NCI-H69 (cell line): ENCODE measurements at places on chromosomes 1 and 21.

GRCh38 chr1:64515427-64515826 lies 45.5 kb downstream of the CACHD1 start:
- peak; percentile 70 for DNase-seq

DNA sequence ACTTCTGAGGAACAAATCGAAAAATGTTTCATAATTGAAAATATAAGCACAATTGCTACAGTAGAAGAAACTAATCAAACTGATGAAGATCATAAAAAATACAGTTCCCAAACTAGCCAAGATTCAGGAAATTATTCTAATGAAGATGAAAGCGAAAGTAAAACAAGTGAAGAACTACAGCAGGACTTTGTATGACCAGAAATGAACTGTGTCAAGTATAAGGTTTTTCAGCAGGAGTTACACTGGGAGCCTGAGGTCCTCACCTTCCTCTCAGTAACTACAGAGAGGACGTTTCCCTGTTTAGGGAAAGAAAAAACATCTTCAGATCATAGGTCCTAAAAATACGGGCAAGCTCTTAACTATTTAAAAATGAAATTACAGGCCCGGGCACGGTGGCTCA lies 30.6 kb downstream of the IFNAR1 start:
- DNase-seq = no peak

DNA sequence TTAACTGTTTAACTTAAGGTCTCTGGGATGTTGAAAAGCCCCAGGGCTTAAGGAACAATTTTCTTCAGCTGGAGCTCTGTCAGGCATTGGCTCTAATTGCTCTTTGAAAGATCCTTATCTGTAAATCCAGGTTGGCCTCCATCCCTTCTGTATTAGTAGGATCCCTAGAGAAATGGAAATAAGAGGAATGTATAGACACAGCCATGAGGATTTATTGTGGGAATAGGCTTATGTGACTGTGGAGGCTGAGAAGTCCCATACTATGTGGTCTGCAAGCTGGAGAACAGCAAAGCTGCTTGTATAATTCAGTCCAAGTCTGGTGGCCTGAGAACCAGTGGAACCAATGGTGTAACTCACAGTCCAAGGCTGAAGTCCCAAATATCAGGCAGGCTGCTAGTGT lies 47.6 kb upstream of the VAV3 start:
- peak; percentile 49 for DNase-seq

DNA sequence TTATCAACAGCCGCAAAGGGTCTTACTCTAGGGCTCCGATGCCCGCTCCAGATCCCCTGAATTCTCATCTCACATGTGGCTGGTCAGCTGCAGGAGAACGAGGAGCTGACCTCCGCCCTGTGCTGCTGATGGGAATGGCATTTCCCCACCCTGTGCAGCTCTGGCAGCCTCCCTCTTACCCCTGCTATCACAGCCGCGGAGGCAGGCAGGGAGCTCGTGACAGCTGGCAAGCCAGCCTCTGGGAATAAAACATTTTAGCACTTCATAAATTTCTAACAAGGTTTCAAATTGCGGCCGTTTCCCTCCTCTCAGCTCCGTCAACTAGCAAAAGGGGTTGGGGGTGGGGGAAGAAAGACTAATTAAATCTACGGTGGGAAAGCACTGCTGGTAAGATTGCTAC lies 81.1 kb downstream of the DSCAM start:
- peak; percentile 96 for DNase-seq

DNA sequence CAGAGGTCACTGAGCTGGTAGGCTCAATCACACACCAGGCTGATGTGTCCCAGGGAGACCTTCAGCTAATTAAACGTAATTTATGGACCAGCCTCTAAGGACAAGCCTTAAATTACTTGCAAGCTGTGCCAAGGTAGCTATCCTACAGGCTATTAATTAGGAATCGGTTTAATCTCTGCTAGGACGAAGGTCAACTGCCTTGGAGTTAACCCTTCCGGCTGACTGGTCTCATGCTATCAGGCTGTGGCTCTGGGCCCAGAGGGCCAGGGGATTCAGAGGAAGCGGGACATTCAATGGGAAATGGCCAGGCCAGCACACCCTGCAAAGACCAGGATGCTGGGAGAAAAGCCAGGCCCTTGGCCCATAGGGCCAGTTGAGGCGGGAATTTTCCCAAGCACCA lies 19.0 kb downstream of the DHRS3 start:
- peak; percentile 88 for DNase-seq

- no peak for DNase-seq
These were observed 34.5 kb downstream of the HMGB4 start for GRCh38 chr1:33898406-33898805.

DNA sequence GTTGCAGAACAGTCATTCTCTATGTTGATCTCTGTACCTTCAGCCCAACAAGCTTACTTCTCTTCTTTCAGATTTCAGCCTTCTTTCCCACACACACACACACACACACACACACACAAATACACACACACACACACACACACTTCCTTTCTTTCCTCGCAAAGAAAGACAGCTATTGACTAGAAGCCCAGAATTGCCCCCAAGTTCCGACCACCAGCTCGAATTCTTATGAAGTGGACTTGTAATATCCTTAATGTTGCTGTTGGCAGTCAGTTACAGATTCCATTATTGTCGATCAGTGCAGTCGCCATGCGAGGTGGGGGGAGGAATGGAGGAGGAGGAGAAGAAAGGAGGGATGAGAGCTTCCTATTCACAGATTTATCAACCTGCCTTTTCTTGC lies 125.5 kb downstream of the CLEC20A start:
- peak; percentile 24 for DNase-seq

DNA sequence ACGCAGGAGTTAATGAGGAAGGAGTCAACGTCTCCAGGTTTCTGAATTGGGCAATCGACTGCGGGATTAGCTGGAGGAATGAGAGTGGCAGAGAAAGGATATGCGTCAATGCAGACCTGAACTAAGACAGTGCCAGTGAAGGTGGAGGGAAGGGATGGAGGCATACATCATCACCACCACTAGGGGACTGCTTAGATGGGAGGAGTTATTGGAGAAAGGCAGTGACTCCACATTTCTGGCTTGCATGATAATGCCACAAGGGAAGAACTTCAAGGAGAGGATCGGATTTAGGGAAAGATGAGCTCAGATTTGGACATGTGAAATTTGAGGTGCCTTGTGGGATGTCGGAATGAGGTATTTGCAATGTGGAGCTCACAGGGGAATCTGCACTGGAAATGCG lies 17.5 kb downstream of the VASH2 start:
- peak; percentile 78 for DNase-seq

GRCh38 chr21:16792101-16792500 lies 720.7 kb upstream of the CXADR start:
- DNase-seq = no peak

DNA sequence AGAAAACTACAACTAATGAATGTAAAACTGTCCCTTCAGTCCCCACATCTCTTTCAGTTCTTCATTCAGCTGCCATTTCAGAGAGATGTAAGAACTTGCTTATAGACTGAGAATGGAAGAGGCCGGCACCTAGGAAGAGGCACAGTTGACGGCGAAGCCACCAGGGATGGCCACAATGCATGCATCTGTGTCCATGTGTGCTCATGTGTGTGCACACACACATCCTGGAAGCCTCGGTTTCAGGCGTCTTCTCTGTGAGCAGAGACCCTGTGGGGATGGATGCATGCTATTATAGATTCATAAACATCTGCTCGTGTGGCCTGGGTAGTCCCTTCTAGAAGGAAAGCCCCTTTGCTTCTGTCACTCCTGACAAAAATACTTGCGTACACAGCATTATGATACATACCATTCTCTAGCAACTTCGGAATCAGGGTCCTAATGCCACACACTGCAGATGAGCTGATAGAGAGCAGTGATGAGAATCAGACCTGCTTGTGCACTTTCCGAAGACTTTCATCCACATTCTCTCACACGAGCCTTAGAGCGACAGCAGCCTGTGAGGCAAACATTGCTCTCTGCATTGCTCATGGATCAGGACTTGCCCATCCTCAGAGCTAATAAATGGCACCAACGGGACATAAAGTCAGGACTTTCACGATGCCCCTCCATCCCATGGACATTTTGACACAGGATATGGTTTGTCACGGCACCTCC lies 12.4 kb upstream of the GPR61 start:
- DNase-seq = no peak

- DNase-seq = no peak
These were observed 11.0 kb upstream of the RIMS3 start for GRCh38 chr1:40676501-40676900.

DNA sequence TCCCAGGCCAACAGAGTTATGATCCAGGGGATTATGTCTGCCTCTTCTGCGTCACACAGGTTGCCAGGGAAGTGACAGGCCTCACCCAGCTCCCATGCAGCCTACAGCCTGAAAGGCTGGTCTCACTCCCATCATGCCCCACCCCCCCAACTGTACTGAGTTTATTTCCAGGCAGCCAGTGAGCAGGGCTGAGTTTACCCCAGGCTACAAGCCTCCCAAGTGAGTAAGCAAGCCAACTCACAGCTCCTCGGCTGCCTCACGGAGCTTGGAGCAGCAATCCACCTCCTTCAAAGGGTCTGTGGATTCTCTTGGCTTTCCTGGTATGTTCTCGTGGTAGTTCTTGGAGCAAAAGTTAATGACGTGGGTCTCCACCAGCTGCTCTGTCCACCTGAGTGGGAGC lies 1147.6 kb upstream of the ADGRL4 start:
- DNase-seq = no peak

DNA sequence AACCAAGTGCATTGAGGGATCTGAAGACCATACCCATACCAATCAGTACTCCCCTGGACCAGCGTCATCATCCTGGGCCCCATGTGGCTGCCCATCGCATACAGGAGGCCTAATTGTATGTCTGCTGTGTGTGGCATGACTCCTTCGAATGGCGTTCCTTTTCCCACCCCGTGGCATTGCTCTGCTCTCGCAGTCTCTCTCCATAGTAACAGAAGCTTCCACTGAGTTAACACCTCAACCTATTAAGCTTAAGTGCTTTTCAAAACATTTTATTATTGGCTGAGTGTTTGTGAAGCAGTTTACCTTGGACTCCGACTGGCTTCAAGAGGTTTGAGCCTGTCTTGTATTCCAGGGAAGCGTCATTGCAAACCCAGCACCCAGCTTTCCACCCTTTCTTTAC lies 187.1 kb upstream of the LMO4 start:
- DNase-seq = no peak

GRCh38 chr1:183883623-183884022 lies 78.7 kb downstream of the RGL1 start:
- DNase-seq = no peak

GRCh38 chr21:24188506-24188905 lies 1418.8 kb downstream of the MRPL39 start:
- no peak for DNase-seq

GRCh38 chr1:152111515-152111968 lies 3.7 kb downstream of the TCHH start:
- DNase-seq = peak; percentile 81

- no peak for DNase-seq
These were observed 195.4 kb upstream of the FGGY start for GRCh38 chr1:59101518-59101917.

- DNase-seq = no peak
These were observed 13.6 kb upstream of the SIKE1 start for GRCh38 chr1:114794038-114794437.

- DNase-seq = no peak
These were observed 210.3 kb upstream of the AJAP1 start for GRCh38 chr1:4444086-4444485.

DNA sequence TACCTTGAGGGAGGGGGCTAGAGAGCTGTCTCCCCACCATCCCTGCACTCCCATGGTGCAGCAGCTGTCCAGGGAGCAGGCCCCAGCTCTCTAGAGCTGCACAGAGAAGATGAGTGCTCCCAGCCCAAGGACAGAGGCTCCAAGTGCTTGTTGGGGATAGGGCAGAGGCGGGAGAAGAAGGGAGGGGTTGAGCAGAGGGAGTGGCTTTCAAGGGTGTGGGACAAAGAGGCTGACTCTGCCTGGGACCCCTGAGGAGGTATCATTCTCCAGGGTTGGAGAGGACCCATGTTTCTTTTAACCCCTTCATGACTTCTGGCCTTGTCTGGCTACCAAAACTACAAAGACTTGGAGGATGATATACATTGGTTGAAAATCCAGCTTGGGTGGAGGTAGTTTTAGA lies 14.6 kb downstream of the FOXD2 start:
- DNase-seq = no peak

DNA sequence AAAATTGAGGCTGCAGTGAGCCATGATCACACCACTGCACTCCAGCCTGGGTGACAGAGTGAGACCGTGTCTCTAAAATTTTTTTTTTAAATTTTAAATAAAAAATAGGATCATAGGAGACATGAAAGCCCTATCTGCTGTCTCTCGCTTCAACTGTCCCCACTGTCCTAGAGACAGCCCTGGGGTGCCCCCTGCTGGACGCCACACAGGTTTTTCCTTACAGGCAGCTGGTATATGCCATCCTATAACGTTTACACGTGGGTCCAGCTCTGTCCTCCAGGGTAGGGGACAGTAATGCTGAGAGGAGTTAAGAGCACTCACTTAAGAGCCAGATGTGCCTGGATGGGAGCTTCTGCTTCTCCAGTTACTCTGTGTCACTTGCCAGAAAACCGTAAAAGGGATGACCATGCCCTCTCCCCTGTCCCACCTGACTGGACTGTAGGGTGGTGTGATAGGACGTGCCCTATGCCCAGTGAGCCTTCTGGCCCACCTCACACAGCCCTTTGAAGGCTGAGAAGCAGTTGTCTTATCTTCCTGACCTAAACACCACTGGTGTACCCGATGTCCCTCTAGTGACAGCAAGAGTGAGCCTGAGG lies 8.5 kb downstream of the FBXO2 start:
- peak; percentile 77 for DNase-seq

GRCh38 chr1:235138821-235139220 lies 10.2 kb upstream of the TOMM20 start:
- DNase-seq = no peak

DNA sequence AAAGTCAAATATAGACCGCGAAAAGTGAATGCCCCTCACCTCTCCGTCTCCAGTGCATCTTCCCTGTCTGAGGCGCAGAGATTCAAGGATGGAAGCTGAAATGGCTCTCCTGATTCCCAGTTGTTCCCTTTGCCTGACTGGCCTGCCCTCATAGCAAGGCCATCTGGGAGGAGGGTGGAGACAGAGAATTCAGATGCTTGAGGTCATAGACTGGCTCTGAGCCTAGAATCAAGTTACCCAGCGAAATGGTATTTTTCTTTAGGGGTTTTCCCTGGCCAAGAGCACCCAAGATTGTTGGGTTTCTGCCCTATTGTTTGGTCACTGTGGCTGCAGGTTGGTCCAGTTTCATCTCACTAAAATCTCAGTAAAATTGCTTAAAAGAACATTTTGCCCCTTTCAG lies 7.2 kb downstream of the METTL13 start:
- no peak for DNase-seq
